Urothelium cell line (cell line): ENCODE measurements at places on chromosomes 1 and 21.
A peak's percentile ranks its signal among the peaks of the same experiment; 100 is the strongest.

GRCh38 chr1:81391125-81391828 is 409.5 kb upstream of the ADGRL2 start:
- DNase-seq: no peak

DNA sequence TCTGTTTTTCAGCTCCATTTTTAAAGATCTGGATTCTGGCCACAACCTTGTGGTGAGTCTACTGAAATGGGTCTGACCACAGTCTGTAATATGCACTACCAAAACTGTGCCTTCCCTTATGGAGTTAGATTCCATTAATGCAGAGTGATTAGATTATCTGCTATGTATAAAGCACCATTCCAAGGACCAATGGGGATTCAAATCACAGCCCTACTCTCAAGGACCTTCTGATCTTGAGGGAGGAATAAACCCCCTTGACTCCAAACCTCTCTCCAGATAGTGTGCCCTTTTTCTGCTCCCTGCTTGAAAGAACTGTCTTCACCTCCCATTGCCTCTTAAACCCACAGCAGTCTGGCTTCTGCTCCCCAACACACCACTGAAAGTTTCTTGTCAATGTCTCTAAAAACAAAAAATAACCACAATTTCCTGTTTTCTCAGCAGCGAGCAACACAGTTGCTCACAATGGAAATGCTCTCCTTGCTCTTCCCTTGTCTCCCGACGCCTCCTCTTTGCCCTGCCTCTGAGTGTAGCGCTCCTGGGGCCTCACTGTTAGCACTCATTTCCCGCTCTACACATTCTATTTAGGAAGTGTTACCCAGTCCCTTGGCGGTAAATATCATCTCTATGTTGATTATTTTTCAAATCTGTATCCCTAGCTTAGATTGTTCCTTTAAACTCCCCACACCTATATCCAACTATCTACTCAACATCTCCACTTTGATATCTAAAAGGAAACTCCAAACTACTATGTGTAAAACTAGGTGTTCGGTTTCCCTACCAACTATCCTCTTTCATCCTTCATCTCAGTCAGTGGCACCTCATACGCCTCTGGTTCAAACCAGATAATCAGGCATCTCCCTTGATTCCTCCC is 13.6 kb downstream of the PCNX2 start:
- DNase-seq: no peak

GRCh38 chr1:87513255-87513654 is 184.6 kb downstream of the LMO4 start:
- DNase-seq: peak; percentile 24

DNA sequence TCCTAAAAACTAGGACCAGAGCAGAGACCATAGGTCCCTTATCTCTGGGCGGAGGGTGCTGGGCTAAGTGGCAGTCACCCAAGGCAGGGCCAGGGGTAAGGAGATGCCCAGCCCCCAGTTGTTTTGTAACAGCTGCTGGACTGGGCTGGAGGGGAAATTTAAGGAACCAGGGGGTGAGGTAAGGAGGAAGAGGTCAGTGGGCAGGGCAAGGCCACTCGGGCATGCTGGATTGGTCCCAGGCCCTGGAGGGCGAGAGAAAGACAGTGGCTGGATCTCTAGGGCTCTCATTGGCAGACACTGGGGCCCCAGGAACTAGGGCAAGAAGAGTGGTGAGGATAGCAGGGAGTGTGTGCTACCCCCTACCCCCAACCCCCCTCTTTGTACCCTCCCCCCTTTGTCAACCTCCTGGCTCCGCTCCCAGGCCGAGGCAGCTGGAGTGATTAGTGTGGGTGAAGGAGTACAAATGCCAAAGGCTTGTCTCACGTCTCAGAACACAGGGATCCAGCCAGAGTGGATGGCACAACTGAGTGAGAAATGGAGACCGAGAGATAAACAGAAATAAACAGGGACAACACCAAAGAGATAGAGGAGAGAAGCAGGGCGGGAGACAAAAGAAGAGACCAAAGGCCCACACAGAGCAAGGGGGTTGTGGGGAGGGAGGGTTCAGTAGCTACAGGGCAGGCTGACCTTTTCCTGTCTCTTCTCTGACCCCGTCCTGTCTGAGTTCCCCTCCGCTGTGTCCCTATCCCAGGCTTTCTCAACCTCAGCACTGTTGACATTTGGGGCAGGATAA is 20.5 kb upstream of the THRAP3 start:
- DNase-seq: no peak

- no peak for DNase-seq
These were observed 224.5 kb upstream of the CSF3R start for GRCh38 chr1:36707221-36707620.

- no peak for DNase-seq
These were observed 22.6 kb upstream of the RNF187 start for GRCh38 chr1:228464487-228464983.

GRCh38 chr1:203746281-203746680 is 18.7 kb upstream of the LAX1 start:
- DNase-seq: no peak

GRCh38 chr1:182890927-182891610 is 51.9 kb downstream of the DHX9 start:
- no peak for DNase-seq

GRCh38 chr1:53592521-53592982 is 133.4 kb downstream of the DMRTB1 start:
- no peak for DNase-seq

- no peak for DNase-seq
These were observed 838.8 kb downstream of the KCNT2 start for GRCh38 chr1:195769461-195769860.

DNA sequence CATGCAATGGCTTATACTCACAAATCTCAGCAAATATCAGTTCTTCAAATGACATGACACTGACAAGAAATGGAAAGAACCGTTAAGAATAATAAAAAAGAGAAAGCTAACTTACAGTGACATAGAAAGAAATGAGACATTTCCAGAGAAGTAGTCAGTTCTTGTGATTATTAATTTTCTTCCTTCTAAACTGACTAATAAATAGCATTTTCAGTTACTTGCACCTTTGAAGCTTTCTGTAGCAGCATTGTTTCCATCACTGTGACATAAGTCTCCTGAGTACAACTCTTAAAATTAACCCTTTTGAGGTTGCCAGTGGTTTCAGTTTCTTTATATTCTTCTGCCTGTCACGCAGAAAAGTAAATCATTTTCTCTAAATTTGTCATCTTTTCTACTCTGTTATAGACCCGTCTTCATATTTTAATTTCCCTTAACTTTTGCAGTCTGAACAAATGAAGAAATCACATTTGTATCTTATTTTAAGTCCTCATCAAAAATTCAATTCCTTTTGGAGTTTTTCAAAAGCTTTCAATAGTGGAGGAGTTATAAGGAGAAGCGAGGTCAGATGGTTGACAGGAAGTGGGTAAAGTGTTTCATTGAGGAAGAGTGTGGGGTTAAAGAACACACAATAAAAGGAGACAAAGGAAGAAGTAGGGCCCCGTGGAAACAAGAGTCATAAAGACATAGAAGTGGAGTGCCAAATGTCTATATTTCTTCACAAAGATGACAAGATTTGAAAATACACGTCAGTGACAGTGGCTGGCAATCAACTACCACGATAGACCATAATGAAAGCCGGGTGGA is 57.9 kb upstream of the S1PR1 start:
- no peak for DNase-seq

- DNase-seq: no peak
These were observed 108.7 kb upstream of the KCNJ15 start for GRCh38 chr21:38148046-38148445.

DNA sequence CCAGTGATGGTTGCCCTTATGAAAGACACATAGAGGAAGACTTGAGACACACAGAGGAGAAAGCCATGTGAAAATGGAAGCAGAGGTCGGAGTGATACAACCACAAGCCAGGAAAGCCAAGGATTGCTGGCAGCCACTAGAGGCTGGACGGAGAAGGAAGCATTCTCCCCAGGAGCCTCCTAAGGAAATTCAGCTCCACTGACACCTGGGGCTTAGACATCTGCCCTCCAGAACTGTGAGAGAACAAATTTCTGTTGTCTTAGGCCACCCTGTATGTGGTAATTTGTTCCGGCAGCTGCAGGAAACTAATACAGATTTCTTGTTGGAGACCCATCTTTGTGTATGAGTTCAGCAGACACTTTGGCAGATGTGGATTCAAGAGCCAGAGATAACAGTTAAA is 126.9 kb upstream of the ATP1A1 start:
- no peak for DNase-seq

GRCh38 chr21:16418642-16419041 is 688.9 kb downstream of the USP25 start:
- no peak for DNase-seq

GRCh38 chr1:182338806-182339370 is 52.7 kb downstream of the GLUL start:
- DNase-seq: no peak

DNA sequence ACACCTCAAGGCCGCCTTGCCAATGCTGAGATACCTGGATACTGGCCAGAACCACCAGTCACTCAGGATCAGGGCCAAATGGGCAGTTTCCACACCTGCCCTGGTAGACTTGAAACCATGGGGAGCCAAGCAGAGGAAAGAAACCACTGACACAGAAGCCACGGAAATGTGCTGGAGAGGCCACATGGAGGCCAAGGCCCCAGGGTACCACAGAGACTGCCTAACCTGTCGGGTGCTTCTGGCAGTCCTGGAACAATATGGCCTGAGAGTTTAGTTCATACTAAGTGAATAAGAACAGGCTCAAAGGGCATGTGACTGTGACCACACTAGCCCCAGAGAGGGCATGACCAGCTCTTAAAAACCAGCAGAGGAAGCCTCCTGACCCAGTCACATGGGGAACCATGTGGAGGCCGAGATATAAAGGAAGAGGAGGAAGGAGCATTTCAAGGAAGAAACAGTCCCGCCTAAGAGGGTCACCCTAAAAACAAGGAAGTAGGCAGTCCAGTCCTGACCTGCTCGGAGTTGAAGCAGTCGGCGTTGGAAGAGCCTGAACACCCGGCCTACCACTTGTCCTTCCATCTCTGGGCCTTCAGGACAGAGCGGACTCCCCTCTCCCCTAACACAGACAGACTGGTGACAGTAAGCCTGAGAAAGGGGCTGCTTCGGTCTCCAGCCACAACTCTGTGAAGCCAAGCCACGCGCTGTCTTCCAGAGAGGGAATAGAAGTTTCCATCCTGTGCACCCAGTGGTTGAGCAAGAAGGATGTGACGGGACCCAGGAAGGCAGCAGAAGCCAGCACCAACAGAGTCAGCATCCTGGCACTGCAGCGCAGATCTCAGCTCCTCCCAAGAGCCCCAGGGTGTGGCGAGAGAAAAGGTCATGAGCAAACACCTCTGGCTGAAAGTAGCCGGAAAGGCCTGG is at the start of gene DENND2D:
Gene DENND2D (minus strand): TSS at position 766 of the 921 bp plus-strand sequence. CDS start 187 bp downstream, at position 579.
- DNase-seq: no peak

DNA sequence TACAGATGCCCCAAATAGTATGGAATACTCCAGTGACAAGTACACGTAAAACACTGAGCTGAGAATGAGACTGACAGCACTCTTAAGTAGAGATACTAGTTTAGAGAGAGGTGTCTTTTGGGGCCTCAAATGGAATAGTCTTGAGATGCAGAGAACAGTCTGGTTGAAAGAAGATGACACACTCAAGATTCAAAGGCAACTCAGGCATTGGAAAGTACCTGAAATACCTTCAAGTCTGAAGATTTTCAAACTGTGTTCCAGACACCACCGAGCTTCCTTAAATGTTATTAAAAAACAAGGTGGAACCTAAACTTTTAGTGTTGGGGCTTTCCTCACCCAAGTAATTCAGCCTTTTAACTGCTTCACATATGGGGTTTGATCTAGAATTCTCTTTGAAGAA is 437.7 kb downstream of the OMA1 start:
- no peak for DNase-seq
